ENCODE measurements at places on chromosomes 11 and 22.

DNA sequence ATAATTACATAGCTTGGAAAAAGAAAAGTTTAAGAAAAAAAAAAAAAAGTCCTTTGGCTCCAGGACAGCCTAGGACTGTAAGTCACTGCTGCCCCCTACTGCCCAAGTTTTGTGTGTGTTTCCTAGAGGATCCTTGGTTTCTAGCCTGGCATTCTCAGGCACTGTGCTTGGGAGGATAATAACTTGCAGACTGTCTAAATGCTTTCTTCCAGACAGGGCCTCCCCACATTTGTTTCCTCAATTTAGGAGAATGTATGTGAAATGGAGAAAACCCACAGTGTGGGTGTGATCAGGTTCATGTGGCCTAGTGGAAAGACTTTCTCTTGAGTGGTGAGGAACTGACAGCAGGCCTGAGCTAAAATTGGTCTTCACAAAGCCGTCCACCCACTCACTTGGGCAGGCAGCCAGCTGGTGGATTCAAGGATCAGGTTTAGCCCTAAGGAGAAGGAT is 191.0 kb downstream of the NAV2 start:
- DNase-seq = peak; percentile 88

GRCh38 chr11:66151273-66151672 is 81.2 kb downstream of the PACS1 start:
- DNase-seq = no peak

- no peak for DNase-seq
Measured at GRCh38 chr11:18294862-18295261, 27.1 kb downstream of the HPS5 start.

DNA sequence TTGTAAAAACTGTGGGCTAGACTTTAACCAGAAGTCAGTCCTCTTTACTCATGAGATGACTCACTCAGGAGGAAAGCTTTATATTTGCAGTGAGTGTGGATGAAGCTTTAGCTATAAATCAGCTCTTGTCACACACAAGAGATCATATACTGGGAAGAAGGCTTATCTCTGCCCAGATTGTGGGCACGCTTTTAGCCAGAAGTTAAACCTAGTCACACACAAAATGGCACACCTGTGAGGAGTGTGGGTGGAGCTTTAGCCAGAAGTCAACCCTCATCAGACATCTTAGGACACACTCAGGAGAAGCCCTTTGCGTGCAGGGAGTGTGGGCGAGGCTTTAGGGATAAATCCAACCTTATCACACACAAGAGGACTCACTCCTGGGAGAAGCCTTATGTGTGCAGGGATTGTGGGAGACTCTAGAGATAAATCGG is 706.9 kb upstream of the LUZP2 start:
- DNase-seq = no peak
